Mucosa of gallbladder (tissue), 1 donor: ENCODE measurements at places on chromosomes 12 and 14.

- peak; percentile 37 for DNase-seq
Measured at GRCh38 chr14:20415782-20416206, 2.5 kb upstream of the TEP1 start.

DNA sequence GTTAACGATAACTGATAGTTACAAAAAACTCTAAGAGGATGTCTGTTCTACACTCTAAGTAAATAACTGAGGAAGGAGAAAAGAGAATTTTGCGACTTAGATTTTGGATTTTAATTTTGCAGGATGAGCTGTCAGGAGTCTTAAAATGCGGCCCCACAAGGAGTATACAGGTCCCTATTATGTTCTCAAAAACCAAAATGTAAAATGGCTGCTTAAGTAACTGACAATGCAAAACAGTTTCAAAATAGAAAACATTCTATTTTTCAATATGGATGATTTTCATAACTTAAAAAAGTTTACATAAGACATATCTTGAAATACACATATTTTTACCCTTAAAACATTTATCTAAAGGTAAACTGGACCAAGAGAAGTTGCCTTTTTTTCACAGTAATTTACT, 2.6 kb downstream of the CD69 start:
- DNase-seq: no peak

GRCh38 chr14:72646861-72647528, 246.9 kb downstream of the DPF3 start:
- no peak for DNase-seq

GRCh38 chr12:131061041-131061806, 107.5 kb downstream of the ADGRD1 start:
- no peak for DNase-seq

DNA sequence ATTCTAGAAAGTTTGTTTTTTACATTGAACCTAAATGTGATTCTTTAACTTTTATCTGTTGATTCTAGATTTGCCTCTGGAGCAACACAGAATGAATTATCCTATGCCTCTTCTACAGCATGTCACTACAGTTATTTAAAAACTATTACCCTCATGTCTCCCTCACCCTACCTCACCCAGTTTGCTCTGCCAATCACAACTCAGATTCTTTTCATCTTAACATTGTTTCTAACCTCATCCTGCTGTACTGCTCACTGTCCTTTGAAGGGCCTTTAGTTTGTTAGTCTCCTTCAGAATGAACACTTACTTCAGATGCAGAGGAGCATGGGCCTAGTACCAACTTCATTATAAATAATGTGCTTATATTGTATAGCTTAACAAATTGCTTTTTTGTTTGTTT, 21.5 kb downstream of the YLPM1 start:
- DNase-seq: no peak

DNA sequence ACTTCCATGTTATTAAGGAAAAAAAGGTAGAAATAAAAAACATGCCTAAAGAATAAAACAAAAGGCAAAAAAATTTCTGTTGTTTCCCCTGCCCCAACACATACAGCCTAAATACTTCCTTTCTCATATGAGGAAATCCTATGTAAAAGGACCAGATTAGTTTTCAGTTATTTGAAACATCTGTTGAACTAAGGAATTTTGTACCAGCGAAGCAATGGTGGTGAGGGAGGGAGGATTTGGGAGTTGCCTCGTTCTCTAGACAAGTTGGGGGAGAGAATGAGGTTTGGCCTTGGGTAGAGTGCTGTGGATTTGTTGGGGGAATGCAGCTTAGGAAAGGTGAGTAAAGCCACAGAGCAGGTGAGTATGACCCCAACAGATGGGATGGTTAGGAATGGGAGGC, 141.5 kb upstream of the RFLNA start:
- no peak for DNase-seq

DNA sequence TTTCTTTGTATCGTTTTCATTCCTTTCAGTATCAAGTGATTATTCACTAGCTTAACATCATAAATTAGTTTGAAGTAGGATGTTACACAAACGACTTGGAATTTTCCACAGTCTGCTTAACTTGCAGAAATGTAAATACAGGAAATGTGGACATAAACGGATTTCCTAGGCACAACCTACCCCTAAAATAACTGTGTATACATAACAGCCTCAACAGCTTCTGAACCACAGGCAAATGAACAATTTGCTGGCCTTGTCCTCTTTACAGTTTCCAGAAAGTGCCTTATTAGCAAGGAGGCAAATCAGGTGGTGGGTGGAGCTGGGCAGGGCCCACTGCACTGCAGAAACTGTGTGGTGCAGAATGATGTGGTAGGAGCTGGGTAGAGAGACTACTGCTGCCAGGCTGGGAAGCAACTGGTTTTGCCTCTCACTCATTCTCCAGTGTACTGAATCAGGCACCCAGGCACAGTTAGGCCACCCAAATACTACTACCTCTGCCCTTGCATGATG, 14.1 kb downstream of the DRAM1 start:
- DNase-seq: no peak

- no peak for DNase-seq
Measured at GRCh38 chr12:66268562-66268961, 33.7 kb upstream of the HELB start.

GRCh38 chr14:62451221-62451620, 594.0 kb downstream of the KCNH5 start:
- DNase-seq: no peak

- no peak for DNase-seq
Measured at GRCh38 chr12:29043069-29043468, 106.0 kb upstream of the FAR2 start.

DNA sequence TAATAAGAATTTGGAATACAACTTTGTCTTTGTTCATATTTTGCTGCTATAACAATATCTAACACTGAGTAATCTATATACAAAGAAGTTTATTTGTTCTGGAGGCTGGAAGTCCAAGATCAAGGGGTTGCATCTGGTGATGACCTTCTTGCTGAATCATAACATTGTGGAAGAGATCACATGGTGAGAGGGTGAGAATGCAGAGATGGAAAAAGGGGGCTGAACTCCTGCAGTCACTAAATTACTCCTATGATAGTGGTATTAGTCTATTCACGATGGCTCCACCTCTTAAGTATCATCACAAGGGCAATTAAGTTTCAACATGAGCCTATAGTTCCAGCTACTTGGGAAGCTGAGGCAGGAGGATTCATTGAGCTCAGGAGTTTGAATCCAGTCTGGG, 4.5 kb upstream of the AKAP6 start:
- no peak for DNase-seq

- DNase-seq: no peak
Measured at GRCh38 chr12:94211021-94211420, 62.6 kb downstream of the PLXNC1 start.

DNA sequence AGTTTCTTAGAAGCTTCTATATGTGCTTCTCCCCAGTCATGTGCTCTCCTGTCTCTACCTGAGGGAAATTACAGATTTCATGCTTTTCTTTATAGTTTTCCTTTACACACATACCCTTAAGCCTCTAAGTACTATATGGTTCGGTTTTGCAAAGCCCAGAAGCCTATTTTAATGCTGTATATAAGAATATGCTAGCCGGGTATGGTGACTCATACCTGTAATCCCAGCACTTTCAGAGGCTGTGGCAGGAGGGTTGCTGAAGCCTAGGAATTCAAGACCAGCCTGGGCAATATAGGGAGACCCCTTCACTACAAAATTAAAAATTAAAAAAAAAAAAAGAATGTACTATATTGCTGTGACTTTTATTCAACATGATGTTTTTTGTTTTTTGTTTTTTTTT, 15.4 kb downstream of the DGLUCY start:
- DNase-seq: no peak

DNA sequence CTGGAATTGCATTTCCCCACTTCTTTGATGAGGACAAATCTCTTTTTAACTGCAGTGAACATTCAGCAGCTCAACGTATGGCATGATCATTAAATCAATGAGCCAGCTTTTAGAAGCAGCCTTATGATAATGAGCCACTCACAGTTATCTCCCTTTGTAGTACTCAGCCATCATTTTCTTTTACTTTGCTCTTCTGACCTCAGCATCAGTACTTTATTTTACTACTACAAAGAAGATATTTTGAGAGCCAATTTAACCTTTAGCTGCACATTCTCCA, 250.0 kb upstream of the CLEC14A start:
- no peak for DNase-seq

DNA sequence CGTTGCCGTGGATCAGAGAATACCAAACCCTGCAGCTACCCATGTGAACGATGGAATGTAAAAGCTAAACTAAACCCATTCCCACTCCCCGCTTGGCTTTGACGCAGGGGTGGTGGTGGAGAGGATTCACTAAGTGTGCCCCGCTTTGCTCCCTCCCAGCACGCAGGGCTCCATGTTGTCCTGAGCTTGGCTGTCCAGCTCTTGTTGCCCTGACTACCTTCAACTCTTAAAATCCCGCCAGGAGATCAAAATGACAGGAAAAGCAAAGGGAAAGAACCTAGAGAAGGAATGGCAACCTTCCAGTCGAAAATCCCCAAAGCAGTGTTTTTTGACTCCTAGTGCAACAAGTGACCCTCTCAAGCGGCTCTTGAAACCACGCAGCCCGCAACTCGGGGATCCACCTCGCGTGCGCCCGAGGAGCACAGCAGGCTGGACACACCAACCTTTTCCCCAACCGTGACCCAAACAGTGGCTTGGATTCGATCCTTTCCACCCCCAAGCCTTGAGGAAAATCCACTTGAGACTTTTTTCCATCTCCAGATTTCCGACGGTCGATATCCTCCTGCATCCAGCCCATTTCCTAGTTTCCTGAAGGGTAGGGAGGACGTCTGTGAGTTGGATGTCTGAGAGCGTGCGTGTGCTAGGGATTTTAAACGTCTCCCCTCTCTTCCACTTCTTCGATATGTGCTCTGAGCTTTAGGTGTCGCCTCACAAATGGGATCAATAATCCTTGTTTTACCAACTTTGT, 1.4 kb downstream of the SYT10 start:
- no peak for DNase-seq

GRCh38 chr12:79128956-79129355, 264.4 kb downstream of the SYT1 start:
- no peak for DNase-seq

DNA sequence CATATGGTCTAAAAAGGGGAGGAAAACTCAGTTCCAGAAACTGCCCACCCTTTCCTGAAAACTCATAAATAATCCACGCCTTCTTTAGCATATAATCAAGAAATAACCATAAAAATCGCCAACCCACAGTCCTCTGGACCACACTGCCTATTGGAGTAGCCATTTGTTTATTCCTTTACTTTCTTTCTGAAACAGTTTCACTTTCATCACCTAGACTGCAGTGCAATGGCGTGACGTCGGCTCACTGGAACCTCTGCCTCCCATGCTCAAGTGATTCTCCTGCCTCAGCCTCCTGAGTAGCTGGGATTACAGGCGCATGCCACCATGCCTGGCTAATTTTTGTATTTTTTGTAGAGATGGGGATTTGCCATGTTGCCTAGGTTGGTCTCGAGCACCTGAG, 44.2 kb downstream of the CLMN start:
- DNase-seq: no peak

- DNase-seq: no peak
Measured at GRCh38 chr12:72365151-72365550, 93.0 kb downstream of the TRHDE start.

DNA sequence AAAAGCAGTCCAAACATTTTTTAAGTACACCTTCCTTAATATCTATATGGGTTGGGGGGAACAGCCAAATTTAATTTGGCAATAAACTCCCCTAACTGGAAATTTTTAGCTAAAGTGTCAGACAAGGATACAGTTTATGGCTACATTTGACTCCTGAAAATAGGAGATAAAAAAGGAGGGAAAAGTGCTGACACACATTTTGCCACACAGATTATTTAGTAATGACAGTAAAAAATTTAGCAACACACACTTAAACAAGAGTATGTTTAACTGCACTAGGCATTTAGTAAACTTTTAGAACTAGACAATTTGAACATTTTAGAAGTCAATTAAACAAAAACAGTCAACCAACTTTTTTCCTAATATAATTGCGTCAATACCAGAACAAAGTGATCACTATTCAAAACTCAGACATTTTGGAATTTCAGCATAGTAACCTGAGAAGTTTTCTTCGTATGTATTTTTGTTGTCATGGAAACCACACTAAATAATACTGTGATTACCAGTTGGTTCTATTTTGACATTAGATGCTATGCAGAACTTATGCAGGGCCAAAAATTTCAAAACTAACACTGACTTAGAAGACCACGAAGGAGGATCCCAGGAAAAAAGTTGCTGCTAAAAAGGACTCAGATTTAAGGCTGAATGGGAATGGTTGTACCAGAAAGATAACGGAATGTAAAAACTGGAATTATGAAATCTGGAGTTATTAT, 13.4 kb downstream of the GMFB start:
- no peak for DNase-seq

GRCh38 chr14:48349689-48350088, 674.3 kb upstream of the MDGA2 start:
- no peak for DNase-seq

GRCh38 chr12:90514325-90514724, 440.7 kb downstream of the CCER1 start:
- DNase-seq: no peak
